ENCODE measurements at places on chromosomes 7 and 10.

DNA sequence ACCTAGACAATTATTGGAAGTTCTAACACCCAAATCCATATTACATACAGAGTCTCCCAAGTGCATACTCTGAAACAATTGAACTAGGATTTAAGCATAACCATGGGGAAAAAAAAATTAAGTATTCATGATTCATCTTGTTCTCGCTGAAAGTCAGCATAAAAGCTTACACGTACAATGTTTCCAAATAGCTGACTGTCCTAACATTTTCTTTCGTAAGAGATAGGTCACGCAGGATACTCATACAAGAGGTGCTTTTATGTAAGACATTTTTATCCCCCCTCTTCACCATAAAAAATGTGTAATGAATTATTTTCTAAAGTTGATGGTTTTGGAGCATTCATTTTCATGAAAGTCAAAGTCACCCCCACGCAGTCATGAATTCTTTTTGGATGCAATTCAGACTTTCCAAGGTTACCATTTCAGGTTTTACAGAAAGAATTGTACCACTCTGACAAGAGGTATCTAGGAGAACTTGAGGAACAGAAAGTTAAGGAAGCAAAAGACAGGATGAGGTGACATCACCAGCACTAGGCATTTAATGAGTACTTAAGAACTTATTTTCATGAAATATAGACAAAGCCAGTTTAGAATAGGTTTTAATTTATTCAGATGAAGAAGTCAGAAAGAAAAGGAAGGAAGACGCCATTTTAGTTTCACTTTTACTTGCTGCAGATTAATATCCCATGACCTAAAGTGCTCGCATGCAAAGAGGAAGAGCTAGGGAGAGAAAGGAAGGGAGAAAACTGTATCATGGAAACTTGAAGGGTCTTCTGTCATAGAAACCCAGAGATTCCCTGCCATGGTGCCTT is 55.8 kb downstream of the TMEM26 start:
- DNase-seq: peak; percentile 11

GRCh38 chr7:92563345-92563744 is 26.8 kb downstream of the FAM133B start:
- no peak for DNase-seq

DNA sequence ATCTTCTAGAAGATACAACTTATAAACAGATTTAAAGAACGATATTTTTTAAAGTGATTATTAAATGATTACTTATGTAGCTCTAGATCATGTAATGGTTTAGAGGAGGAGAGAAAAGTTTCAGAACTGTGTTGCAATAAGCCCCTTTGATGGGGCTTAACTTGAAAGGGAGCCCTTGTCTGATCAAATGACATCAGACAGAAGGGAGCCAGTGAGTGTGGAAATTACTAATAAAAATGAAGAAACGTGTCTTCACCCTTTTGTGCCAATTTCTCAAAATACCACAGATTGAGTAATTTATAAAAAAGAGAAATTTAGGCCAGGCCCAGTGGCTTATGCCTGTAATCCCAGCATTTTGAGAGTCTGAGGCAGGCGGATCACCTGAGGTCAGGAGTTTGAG is 318.2 kb downstream of the EXOC4 start:
- DNase-seq: no peak

GRCh38 chr7:98387131-98387530 is 13.8 kb downstream of the BAIAP2L1 start:
- no peak for DNase-seq

GRCh38 chr10:14787938-14788337 is 13.2 kb upstream of the FAM107B start:
- no peak for DNase-seq

DNA sequence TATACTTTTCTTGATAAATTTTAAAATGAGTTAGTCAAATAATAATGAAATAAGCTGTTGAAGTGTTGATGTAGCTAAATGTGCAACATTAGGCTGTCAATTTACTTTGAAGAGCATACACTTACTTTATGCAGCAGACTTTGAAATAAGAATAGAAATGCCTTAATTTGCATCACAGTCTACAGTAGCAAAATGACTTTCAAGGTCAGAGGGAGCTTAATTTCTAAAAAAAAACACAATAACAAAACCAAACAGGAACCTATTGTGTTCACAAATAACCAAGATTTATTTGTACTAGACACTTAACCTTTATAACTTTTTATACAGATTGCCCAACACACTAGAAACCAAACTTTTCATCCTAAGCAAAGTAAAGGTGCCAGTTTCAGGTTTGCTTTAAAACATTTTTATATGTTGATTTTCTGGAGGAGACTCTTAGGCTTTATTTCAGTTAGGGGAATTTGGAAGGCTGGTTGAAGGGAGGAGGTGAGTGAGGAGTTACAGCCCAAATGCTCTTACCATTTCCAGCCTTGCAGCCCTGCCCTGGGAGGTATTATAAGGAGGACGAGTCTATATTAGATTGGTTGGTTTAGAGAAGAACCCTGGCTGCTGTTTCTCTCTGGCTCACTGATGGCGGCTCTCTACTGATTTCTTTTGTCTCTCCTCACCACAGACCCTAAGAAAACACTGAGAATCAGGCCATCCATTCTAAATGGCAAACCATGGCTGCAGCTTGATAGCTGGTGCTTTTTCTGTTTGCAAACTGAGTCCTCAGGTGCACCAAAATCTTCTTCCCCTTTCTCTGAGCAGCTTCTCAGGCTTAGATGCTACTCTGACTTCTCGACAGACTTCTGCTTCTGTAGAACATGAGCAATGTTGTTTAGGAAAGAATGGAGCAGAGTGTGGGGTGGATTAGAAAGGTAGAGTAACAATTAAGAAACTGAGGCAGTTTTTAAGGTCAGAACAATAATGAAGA is 55.2 kb upstream of the RPA3 start:
- no peak for DNase-seq

DNA sequence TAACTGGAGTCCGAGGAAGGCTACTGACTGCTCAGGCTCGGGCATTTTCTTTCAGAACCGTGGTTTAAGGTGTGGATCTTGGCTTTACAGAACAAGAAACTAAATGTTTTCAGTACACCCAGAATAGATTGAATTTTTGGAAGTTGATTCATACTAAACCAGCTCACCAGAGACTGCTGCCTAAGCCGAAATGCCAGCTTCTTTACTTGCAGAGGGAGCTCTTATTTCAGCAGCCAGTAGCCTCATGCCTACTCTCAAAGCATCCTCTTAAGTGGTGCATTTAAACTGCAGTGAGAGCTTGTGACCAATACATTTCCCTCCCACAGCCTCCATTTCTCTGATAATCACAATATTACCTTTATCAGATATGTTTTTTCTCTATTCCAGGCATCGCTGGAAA is 615.1 kb downstream of the SUGCT start:
- DNase-seq: no peak

DNA sequence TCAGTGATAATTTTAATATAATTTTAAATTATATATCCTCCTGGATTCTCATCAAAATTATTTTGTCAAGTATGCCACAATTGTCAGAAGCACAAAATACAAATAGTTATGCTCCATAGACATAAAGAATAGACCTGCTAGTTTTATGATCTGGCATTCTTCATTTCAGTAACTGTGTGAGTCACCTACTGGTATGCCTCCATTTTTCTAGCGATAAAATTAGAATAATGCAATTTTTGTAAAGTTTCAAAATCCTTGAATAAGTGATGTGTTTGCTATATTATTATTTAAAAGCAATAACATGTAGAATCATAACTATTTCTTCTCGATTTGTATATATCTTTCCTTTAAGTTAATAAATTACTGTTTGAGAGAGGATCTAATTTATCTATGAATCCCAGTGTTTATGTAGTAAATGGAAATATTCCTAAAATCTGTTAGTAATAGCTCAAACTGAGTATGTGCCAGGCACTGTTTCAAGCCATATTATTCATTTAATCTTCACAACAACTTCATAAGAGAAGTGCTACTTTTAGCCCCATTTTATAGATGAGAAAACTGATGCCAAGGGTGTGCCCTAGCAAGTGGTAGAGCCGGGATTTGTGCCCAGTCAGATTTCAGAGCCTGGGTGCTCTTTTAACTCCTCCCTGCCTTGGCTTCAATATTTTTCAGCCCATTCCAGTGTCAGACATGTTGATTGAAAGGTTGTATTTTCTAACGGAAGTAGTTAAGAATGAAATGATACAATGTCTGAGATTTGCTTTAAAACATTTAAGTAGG is 38.4 kb downstream of the NET1 start:
- DNase-seq: no peak

DNA sequence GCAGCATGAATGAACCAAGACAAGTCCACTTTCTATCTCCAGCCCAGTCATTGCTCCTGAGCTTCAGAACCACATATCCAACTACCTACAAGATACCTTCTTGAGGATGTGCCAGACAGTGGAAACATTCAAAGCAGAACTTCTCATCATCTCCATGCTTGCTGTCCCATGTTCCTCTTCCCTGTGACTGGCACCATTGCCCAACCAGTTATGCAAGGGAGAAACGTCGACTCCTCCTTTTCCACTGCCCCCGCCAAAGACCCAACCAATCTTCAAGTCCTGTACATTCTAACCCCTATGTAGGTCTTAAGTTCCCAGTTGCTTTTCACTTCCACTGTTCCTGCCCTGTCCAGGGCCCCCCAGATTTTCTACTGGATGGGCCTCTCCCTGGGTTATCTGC is 225.7 kb downstream of the RPS24 start:
- no peak for DNase-seq

DNA sequence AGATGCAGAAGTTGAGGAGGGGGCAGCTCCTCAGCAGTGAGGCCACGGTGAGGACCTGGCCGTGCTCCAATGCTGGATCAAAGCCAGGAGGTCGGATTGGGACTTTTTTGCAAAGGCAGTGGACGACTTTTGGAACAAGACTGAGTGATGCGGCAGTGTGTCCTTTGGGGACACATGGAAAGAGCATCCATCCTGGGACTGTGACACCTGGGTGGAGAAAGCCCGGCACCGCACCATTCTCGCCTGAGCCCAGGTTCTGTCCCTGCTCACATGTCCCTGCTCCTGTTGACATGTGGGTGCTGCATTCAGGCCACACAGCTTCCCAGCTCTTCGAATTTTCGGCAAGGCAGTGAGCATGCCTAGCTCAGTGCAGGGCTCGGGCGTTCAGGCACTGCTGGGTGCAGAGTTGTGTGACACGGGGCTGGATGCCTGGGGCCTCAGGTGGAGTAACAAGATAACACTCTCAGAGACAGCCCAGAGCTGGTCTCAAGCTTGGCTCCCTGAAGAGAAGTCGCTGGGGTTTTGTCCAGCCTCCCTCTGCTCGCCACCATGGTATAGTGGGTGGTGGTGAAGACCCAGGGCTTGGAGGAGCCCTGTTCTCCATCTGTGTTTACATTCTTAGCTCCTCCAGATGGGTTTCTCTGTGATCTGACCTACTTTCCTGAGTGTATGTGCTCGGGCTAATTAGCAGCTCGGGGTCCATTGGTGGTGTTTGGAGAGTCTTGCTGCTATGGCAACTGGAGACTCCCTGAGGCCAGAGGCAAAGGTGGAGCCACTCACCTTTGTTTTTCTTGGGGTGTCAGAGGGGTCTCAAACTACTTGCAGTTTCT is 111.7 kb upstream of the BTBD16 start:
- no peak for DNase-seq

GRCh38 chr10:120946497-120946896 is 95.3 kb downstream of the WDR11 start:
- DNase-seq: no peak

Data from immature natural killer cell (primary cell).